ENCODE measurements at places on chromosomes 7 and 10.

GRCh38 chr7:142925413-142925812 lies 8.1 kb downstream of the TRPV5 start:
- peak; percentile 34 for DNase-seq

DNA sequence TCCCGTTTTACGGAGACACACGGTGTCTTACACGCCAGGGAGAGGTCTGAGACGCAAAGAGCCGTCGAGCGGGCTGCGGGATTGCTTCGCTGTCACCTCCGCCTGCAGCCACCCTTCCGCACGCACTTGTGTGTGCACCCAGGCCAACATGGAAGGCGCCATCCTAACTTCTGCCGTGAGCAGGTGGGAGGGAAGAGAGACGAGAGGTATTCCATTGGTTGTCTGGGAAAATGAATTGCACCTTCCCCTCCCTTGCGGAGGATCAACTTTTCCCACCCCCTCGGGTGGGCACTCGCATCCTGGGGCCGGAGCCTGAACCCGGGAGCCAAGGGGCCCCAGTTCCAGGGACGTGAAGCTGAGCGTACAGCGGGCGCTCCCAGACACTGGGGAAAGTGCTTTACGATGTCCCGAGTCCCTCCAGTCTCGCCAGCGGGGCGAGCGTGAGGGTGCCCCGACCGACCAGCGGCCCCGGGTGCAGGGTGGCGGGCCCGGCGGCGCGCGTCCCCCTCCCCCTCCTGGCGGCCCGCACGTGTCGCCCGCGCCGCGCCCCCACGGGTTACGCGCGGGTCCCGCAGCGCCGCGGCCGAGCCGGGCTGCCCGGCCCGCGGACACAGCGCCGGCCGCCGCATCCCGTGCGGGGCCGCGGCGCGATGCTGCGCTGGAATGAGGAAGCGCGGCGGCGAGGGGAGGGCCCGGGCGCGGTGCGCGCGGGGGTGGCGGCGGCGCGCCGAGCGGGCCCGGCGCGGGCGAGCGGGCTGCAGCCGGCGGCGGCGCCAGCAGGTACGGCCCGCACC lies 984 bp upstream of the IKZF1 start:
- peak; percentile 59 for DNase-seq

DNA sequence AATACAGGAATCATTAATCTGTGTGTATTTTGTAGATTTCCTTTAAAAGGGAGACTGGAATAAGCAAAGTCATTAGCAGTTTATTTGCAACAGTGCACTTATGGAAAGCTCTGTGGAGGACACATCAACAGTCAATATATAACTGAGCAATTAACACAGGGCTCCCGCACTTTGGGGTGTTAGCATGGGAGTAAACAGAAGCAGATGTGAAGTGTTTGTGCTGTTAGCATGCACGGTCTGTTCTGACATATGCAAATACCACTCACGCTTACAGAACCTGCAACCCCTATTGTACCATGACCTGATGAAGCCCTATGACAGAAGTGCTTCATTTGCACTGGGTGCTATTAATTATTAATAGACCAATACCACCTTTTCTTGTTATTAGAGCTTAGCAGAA lies 118.9 kb downstream of the PPP1R3A start:
- DNase-seq = no peak

GRCh38 chr10:31908157-31908556 lies 20.5 kb downstream of the ARHGAP12 start:
- DNase-seq = no peak

GRCh38 chr7:102184303-102184702 lies 102.4 kb upstream of the SH2B2 start:
- DNase-seq = no peak

GRCh38 chr7:26202019-26202990 lies 760 bp downstream of the CBX3 start:
- peak; percentile 50 for DNase-seq

DNA sequence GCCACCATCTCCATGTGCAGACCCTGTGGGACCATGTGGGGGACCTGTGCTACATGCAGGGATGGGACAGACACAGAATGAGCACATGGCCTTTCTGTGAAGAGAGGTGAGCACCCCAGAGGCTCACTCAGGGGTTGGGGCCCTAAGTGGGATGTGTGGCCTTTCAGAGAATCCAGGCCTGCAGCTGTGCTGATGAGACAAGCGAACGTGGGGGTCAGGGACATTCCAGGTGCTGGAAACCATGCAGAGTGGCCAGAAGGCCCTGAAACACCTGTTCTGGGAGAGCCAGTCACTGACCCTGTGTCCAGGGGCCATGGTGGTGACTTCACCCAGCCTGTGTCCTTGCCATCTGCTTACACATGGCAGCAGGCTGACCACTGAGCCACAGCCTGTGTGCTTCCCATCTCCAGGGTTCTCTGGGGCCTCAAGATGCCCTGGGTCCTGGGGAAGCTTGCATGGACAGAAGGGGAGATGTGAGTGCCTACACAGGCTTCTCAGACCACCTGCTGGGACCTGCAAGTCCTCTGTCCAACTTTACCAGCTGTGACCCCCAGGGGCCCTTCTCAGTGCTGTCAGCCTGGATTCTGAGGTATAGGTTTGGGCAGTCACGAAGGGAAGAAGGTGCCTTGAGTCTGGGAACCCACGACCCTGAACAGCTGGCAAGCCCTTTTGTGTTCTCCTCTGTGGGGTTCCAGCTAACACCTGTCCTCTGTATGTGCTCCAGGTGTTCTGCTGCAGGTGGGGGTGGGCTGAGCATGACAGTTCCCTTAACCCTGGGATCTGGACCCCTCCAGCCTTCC lies 17.6 kb downstream of the RAMP3 start:
- no peak for DNase-seq

DNA sequence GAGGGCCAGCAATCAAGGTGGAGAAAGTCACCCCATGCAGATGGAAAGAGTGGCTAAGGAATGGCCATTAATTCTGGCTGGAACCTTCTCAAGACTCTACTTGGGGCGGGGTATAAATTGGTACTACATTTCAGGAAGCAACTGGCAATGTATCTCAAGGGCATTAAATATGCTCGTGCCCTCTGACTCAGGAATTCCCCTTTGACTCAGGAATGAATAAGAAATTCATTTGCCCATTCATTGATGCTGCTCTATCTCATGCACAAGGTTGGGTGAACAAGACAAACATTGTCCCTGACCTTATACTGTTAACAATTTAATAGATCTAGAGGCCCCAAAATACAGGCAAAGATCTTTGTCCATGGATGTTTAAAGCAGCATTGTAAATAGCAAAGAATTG lies 188.1 kb downstream of the MYOF start:
- no peak for DNase-seq

DNA sequence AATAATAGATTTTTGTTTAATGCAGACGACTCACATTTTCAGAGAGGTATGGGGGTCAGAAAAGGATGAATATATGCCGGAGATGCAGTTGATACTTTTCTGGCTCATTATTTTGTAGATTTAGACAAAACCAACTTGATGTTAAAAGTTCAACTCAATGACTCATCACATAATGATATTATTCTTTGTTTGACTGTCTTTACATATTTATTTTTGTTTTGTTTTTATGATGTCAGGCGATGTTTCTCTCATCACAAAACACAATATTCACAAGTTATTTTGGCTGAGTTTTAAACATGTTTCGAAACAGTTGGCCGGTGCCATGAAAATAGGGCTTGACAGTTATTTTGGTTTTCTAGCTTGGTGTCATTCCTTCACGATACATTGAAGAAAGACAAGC lies 1.3 kb downstream of the GJD4 start:
- DNase-seq = no peak

DNA sequence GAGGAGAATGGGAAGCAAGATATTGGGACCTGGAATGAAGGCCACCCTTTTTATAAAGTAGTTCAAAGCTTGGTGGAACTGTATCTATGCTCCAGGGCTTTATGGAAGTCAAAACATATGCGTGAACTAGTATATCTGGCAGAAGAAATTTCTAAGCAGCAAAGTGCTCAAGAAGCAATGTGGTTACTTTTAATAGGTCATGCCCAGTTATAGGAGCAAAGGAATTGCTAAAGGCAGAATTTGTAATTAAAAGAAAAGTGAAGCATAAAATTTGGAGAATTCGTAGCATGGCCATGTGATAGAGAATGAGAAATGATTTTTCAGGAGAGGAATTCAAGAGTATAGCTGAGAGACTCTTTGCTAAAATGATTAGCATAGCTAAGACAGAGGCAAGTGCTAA lies 1110.4 kb downstream of the XPNPEP1 start:
- no peak for DNase-seq

- no peak for DNase-seq
Observed at GRCh38 chr10:99920901-99921300, 88.8 kb downstream of the DNMBP start.

DNA sequence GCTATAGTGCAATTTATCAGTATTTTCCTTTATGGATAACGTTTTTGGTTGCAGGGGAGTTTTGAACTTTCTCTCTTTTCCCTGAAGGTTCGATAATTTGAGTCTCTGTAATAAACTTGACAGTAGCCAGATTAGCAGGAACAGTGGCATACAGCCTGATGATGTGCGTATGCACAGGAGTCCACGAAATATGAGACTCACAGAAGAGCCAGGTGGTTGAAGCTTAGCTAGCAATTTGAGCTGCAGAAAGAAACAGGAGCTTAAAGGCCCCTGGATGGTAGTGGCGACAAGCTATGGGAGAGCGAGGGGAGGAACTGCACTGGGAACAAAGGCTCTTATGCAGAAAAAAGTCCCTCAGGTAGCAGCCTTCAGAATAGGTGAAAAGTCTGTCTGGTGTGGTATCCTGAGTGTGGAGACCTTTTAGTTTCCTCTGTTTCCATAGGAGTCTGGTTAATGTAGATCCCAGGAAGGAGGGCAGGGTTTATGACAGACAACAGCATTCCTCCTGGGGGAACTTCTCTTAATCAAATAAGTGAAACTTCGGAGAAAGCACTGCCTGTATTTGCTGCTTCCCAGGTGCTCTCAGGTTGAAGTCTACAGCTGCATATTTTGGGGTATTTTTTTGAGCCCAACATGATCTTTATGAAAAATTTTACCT lies 32.7 kb downstream of the FANK1 start:
- no peak for DNase-seq
